ENCODE measurements at places on chromosomes 6 and 20. TPM values are rescaled to one million over a fixed set of nuclear protein-coding genes. Genes with fewer than 3 reads are reported as not detected.

Gene OR2H2
- polyA plus RNA-seq, result not detected

Gene PSMB9
- 242 TPM for polyA plus RNA-seq

Gene PDYN
- not detected for polyA plus RNA-seq

Gene MCM9
- 17.0 TPM for polyA plus RNA-seq

Gene SOBP
- 0.87 TPM for polyA plus RNA-seq

Gene PAK5
- not detected for polyA plus RNA-seq

Gene SSTR4
- polyA plus RNA-seq, result not detected

Gene HLA-DQB1
- 986 TPM for polyA plus RNA-seq

Gene MUC22
- polyA plus RNA-seq, result not detected

Gene ZNF165
- polyA plus RNA-seq, result 3.5 TPM

Gene TINAG
- not detected for polyA plus RNA-seq

Gene VGLL2
- not detected for polyA plus RNA-seq

Gene GPR63
- polyA plus RNA-seq, result 0.01 TPM

Gene WFDC5
- polyA plus RNA-seq, result not detected

Gene ATP9A
- 0.13 TPM for polyA plus RNA-seq

Gene PPP1R16B
- 54.5 TPM for polyA plus RNA-seq

All from B cell (primary cell).